ENCODE measurements at places on chromosomes 1 and 21.

DNA sequence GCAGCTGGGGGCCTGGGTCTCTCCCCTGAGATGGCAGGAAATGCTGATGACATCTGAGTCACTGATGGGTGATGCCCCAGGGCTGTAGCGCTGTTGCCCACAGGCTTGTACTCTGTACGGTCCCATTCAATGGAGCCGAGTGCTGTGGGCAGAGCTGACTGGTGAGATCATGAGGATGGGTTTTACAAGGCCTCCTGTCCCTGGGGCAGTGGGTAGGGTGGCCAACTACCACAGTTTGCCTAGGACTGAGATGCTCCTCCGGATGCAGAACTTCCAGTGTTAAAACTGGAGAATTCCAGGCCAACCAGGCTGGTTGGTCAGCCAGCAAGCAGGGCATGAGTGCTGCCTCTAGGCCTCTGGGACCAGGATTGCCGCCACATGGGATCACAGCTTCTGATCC lies 9.2 kb downstream of the PHLDA3 start:
- DNase-seq = no peak

DNA sequence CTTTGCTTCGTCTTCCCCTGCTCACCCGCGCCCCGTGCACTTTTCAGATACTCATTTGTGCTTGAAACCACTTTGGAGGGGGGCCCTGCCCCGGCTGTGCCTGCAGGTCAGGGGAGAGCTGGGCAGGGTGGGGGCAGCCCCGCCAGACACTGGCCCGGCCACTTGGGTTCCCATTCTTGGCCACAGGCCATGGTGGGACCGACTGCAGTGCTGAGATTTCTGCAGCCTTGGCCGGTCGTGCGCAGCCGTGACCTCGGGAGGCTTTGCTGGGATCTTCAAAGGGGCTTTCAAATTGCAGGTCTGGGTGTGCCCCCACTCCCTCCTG lies 54.5 kb upstream of the TTC34 start:
- DNase-seq = no peak

DNA sequence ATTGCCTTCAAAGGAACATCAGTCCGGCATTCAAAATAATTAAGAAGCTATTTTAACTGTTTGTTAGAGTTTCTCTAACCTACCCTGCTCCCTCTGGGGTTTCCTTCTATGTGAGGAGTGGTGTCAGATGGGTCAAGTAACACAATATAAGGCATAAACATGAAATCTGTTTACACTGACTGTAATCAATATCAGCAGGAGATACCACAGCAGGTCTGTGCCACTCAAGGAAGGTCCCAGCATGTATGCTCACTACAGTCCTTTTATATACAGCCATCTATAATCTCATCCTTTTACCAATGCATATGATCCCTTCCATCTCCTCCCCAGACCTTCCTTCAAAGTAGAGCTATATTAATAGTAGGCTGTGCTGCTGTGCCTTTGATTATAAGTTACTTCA lies 25.4 kb downstream of the EEIG2 start:
- DNase-seq = no peak

GRCh38 chr1:219324629-219325367 lies 151.1 kb downstream of the LYPLAL1 start:
- no peak for DNase-seq

GRCh38 chr1:174998569-174999215 lies 1.1 kb upstream of the CACYBP start:
- DNase-seq = no peak

GRCh38 chr1:118783095-118783758 lies 204.9 kb downstream of the TBX15 start:
- no peak for DNase-seq

DNA sequence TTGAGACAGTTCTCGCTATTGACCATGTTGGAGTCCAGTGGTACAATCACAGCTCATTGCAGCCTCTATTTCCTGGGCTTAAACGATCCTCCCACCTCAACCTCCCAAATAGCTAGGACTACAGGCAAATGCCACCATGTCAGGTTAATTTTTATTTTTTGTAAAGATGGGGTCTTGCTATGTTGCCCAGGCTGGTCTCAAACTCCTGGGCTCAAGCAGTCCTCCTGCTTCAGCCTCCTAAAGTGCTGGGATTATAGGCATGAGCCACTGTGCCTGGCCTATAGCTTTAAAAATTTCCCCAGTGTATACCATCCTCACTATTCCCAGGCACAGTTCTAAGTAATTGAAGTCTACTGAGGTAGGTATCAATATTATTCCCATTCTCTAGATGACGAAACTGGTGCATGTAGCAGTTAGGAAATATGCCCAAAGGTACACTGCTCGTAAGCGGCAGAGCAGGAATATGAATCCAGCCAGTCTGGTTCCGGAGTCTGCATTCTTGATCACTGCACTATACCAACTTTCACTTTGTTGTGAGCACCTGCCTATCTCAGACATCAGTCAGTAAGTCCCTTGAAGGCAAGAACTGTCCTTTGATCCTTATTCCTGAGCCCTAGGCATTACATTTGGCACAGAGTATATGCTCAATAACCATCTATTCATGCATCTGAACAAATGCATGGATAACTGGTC lies 11.5 kb upstream of the SRP9 start:
- DNase-seq = no peak

DNA sequence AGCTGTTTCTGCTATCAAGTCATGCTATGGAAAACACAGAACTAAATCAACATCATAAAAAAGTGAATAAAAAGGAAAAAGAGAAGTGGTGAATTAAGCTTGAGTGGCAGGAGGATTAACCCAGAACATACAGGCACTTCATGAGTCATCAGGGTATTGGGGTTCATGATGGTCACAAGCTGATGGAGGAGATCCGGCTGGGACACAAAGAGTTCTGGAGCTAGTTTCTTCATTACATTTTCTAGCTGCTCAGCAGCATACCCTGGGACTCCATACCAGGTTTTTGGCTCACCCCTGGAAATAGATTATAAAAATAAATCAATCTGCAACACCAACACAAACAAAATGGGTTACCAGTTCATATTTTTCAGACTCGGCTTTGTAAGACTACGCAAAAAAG lies 42.5 kb upstream of the SYT2 start:
- no peak for DNase-seq

GRCh38 chr1:9375912-9376311 lies 83.2 kb downstream of the SPSB1 start:
- no peak for DNase-seq

GRCh38 chr1:42737257-42737656 lies 2.8 kb downstream of the CLDN19 start:
- no peak for DNase-seq

DNA sequence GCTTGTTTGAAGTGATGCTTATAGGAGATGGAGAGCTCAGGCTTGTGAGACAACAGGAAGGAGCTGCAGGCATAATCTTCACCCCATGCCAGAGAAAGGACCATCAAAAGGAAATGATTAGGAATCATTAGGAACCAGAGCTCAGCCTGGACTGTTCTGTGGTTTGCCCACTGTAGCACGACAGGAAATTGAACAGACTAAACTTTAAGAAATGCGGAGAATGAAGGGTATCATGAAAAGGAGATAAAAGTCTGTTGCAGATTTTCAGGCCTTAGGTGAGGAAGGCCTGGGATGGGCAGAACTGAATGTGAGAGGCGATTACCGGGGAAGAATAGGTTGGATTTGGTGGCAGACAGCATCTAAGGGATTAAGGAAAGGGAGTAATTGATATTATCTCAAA lies 292.0 kb upstream of the PLXNA2 start:
- no peak for DNase-seq
